Renal cortex interstitium (tissue), 15 donors: ENCODE measurements at places on chromosomes 12 and 14.

GRCh38 chr12:125229878-125230530 is 164.8 kb downstream of the AACS start:
- DNase-seq: no peak

DNA sequence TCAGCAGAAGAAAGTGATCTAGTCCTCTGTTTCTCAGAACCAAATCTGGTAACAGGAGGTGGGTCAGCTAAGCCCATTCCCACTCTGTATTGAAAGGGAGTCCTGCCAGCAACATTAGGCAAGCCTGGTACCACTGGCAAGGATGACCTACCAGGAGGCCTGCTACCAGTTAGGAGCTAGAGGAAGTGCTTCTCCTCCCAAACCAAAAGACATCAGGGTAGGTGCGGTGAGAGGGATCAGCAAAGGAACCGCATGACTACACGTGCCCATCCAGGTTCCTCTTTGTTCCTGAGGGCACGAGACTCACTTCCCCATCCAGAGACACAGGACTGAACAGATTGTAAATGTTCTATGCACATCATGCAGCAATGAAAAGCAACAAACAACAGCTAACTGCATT is 2.8 kb downstream of the KLRC4 start:
- DNase-seq: no peak

- no peak for DNase-seq
Measured at GRCh38 chr12:99119449-99119848, 474.4 kb downstream of the APAF1 start.

DNA sequence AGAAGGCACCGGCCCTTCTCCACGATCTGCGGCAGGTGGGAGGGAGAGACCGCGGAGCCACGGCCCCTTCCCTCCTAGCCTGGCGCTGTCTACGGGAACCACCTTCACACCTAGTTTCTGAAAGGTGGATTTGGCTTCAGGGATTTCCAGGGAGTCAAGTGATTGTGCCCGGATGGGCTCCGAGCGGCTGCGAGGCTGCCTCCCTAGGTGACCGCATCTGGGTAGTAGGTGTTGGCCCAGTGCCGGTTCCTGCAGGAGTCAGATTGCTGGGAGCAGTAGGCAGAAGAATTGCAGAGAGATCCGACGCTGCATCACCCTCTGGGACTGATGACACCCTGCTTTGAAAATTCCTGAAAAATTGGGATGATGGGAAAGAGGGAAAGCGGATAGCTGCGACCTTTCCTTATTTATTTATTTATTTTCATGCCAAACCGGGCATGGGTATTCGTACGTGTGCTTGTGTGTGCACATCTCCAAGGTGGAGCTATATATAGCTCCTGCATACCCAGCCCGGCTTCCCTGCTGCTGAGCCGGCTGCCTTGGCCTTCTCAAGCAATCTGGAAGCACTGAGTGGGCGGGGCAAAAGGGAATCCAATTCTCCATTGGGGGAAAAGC is 1.1 kb downstream of the CNTN1 start:
- no peak for DNase-seq

GRCh38 chr12:116381240-116381743 is 103.8 kb upstream of the MED13L start:
- DNase-seq: no peak
